ENCODE measurements at places on chromosomes 3 and 15.

GRCh38 chr3:149634573-149634972 is 23.3 kb downstream of the WWTR1 start:
- DNase-seq: no peak

DNA sequence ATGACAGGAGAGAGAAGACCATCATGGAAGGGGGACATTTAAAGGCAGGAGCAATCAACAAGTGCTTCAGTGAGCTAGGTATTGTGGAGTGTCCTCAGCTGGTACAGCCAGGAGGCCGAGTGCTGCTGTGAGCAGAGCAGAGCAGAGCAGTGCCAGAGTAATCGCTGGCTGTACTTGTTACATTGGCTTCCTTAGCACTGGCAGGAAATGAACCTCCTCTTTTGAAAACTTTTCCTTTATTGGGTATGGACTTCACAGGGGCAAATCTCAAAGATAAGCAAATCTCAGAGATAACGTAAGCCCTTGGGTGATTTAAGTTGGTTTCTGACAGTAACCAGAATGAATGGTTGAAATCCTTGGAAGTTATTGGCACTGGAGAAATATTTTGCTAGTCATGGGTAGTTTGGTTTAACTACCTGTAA is 2.1 kb downstream of the SH3GL3 start:
- DNase-seq: no peak

- no peak for DNase-seq
These were observed 219.0 kb downstream of the LSAMP start for GRCh38 chr3:116226266-116226665.

GRCh38 chr3:126082362-126083137 is 1.4 kb downstream of the SLC41A3 start:
- no peak for DNase-seq

GRCh38 chr3:55899887-55900286 is 412.8 kb upstream of the WNT5A start:
- no peak for DNase-seq

DNA sequence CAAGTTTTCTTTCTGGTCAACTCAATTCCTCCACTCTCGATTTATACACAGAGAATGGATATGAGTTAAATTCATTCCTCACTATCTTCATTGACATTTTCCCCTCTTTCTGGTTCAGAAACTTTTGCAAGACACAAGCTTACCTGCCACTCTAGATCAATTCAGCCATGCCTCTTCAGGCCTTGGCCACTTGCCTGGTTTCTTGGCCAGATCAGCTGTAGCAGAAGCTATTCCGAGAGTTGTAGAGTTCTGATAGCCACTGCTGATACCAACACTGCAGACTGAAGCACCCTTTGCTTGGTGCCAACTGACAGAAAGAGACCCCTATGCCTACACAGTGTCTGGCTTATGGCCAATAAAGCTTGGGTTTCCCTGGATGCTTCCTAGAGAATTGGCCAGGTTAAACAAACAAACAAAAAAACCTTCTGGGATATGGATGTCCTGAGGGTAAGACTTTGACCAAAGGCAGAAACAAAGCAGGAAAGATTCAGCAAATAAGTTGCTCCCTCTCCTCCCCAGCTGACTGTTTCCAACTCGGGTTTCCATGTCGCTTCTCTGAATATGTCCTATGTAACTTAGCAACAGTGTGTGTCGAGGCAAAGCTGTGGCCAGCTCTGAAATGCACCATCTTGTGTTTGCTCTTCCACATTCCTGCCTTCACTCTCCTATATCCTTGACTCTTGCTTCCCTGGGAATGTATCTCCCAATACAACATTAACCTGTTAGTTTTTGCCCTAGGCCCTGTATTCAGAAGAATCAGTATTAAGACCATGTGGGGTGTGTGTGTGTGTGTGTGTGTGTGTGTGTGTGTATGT is 521.6 kb downstream of the EPHA3 start:
- DNase-seq: no peak

- DNase-seq: no peak
These were observed 21.6 kb downstream of the UACA start for GRCh38 chr15:70741677-70742293.

GRCh38 chr15:27179789-27180188 is 208.8 kb downstream of the GABRG3 start:
- no peak for DNase-seq

GRCh38 chr3:167773584-167773983 is 38.1 kb downstream of the SERPINI1 start:
- DNase-seq: no peak

DNA sequence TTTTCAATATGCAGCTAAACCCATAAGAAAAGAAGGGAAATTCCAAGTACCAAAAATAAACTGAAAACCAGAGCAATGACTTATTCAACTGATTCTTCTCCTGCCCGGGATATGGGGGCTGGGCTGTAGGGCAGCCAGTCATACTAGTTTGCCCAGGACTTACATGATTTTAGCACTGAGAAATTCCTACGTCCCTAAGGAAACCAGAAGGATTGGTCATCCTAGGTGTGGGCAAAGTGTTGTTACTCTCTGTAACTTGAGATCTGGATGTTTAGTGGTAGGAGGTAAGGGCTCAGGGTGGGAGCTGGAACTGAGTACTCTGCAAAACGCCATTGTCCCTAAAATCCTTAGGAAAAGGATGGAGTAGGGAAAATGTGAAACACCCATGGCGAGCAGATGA is 1.2 kb upstream of the DAZL start:
- no peak for DNase-seq
